ENCODE measurements at places on chromosomes 11 and 22.

GRCh38 chr11:3845670-3846069, 4.9 kb upstream of the RHOG start:
- DNase-seq = no peak

GRCh38 chr11:112318184-112318591, 57.5 kb upstream of the PLET1 start:
- no peak for DNase-seq

GRCh38 chr11:120112174-120112796, 25.6 kb downstream of the TRIM29 start:
- DNase-seq = no peak

DNA sequence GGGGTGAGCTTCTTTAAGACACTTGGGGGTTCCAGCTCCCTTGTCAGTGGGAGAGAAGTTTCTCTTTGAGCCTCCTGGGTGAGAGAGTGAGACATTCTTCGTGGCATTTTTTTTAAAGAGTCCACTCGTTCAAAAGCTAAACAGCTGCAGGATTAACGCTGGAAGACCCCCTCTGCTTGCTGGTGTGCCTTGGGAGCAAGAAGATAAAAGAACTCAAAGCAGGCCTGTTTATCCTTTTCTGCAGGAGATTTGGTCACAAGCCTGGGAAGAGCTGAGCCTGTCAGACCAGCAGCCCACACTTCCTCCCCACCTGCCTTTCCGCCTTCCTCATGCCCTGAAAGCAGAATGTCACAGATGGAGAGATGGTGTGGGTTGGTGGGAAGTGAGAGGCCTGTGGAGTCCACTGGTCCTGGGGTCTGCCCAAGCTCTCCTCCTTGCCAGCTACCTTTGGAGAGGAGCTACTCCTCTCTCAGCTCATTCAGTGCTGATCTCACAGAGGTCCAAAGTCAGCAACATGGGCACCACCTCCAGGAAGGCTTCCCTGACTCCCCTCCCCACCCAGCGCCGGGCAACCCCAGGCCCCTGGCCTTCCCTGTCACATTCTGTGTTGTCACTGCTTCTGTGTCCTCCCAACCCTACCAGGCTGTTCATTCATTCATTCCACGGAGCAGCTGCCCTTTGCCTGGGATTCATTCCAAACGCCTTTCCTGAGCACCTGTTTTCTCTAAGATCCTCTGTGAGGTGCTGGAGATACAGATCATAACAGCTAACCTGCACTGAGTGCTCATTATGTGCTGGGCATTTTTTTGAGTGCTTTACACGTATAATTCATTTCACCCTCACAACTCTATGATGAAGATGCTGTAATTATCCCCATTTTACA, 6.7 kb downstream of the GDPD5 start:
- no peak for DNase-seq

DNA sequence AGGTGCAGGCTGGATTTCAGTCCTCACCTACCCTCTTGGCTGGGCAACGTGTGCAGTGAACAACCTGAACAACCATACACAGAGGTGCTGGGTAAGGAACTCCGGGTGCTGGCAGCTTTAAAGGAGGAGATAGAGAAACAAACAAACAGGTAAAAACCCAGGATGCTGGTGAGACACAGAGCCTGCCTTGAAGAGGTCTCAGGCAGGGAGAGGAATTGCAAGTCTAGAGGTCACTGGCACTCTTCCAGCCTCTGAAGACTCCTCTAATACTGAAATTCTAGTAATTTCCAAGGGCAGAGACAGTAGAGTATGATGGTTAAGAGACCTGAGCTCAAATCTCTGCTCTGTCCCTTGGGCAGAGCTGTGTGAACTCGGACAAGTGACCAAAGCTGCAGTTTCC, 192.5 kb downstream of the CEP164 start:
- no peak for DNase-seq

- DNase-seq = no peak
These were observed 570.3 kb downstream of the OPCML start for GRCh38 chr11:132962041-132962440.

- no peak for DNase-seq
These were observed 146.2 kb downstream of the ARHGAP42 start for GRCh38 chr11:100833276-100833675.

DNA sequence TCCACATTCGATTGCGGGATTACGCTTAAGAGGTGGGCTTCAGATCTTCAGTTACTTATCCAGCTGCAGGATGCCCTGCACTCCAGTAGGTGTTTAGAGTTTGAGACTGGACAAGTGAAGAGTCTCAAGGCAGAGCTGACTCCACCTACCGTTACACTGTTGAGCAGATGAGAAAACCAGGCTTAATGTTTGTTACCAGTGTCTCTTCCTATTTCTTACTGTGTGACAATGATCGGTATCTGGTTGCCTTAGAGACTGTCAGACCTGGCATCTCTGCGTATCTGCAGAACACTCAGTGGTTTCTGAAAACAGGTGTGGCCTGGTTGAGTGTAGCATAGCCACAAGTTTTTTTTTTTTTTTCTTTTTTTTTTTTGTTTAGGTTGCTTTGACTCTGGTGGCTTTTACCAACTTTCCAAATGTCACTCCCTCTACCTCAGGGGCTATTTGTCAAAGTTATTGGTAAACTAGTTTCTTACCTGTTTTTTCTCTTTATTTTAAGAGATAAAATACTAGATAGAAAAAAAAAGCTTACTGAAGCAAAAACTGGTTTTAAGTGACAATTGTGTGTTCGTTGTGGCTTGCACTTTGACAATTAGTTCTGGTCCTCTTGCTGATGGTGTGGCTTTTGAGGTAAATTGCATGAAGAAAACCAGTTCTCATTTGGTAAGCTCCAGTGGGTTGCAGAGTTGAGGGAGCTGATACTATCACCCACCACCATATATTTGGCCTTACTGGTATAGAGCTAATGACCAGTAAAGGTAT, 284.8 kb downstream of the ETS1 start:
- peak; percentile 55 for DNase-seq

DNA sequence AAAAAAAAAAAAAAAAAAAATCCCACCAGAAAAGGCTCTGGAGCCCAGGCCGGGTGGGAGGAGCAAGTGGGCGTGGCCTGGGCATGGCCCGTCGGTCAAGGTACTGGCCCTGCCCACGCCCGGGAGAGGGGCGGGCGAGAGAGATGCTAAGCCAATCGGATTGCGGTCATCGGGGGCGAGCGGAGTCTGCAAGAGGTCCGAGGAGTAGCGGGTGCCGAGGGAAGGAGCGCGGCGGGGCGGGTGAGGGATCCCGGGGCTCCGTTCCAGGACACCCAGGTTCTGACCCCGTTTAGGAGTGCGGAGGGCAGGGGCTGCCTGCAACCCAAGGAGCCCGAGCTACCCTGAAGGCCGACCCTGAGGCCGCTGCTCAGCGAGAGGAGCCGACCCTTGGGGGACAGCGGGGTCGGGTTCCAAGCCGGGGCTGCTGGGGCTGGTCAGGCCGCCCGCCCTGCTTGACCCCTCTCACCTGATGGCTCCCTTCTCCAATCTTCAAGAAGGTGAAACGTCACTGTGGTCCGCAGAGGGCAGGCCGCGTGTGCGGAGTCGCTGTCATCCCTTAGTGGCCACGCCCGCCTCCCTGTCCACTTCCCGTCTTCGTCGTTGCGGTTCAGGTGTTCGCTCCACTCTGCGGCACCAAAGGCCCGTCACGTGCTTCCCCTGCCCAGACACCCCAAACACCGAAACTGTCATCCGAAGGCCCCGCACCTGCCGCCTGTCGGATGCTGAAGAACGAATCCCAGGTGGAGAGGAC, 11.1 kb upstream of the TAB1 start:
- peak; percentile 53 for DNase-seq

DNA sequence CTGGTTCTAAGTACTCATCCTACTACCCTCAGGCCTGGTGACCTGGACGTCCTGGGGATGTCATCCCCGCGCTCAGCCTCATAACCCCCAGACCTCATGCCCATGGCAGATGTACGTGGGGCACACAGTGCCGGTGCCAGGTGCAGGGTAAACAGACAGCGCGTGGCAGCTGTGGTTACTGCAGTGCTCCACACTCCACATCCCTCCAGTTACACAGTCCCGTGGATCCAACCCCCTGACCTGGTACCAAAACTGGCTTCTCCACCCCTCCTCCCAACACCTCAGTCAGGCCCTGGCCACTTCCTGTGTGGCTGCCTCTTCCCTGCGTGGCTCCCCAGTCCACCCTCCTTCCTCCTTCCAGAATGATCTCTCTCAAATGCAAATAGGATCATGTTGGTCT, 95.2 kb downstream of the DSCAML1 start:
- DNase-seq = no peak

DNA sequence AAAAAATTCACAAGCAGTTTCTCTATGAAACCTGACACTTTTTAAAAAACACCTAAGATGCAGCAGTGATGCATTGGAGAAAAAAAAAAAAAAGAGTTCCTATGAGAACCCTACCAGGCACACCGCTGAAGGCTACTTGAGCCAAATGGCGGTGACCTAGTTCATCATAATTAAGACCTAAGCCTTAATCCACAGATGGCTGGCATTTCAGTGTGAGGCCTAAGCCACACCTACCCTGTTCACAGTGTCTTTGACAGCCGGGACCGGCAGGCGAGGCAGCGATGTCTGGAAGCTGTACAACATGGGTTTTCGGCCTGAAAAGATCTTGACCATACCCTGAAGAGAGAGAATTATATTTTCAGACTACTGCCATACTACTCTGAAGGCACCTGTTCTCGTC, 38.0 kb downstream of the CPT1A start:
- no peak for DNase-seq

GRCh38 chr11:26993965-26994457, at the start of gene FIBIN:
FIBIN (plus strand) TSS chr11:26994112; CDS start chr11:26994527, 415 bp downstream.
- DNase-seq = no peak

Measured in activated CD4-positive, alpha-beta T cell treated with anti-CD3 and anti-CD28 coated beads, Interleukin-2, amount 50 U/mL, for 24 hours (primary cell).